ENCODE measurements at places on chromosomes 6 and 20.
A peak's percentile ranks its signal among the peaks of the same experiment; 100 is the strongest.

DNA sequence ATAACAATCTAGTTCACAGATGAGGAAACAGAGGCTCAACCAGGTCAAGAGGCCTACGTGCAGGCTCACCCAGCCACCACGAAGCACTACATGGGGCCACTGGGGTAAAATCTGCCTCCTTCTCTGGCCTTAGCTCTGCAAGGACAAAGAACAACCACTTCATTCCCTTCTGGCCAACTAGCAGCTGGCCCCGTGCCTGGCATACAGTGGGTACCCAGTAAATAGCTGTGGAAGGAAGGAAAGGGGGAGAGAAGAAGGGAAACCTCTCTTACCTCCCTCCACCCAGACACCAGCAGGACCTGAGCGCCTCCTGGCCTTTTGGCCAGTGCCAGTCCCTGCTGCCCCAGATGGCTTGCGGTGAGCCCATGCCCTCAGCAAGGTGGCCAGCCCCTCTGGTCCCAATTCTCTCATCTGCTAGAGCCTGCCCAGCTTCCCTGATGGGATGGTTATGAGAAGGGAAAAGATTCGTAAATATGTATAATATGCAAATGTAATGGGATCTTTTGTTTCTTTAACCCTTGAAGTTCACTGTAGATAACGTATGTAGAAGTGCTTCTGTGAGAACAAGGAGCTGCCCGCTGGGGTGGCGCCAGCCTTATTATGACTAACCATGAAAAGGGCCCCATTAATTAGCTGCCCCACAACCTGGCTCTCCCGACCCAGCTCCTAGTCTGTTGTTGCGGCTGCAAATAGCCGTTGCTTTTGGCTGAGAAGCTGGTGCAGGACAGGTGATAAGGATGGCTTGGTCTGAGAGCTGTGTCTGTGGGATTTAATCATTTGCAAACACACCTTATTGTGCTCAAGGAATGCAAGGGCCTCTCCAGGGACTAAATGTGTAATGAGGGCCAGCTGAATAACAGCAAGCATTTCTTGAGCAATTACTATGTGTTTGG, 62.0 kb downstream of the DLGAP4 start:
- no peaks in the 10 kb centered on the region for H3K4me1 ChIP-seq
- no peaks in the 10 kb centered on the region for H3K27me3 ChIP-seq
- H3K4me3 ChIP-seq, result no peak overlapping the region
- H3K36me3 ChIP-seq, result no peaks in the 10 kb centered on the region
- DNase-seq, result no peak

- H3K4me1 ChIP-seq, result no peaks in the 10 kb centered on the region
- H3K27me3 ChIP-seq, result no peaks in the 10 kb centered on the region
- no peak overlapping the region for H3K4me3 ChIP-seq
- H3K27ac ChIP-seq, result no peak overlapping the region
Observed at GRCh38 chr6:109872968-109873545, 105.1 kb upstream of the GPR6 start.

DNA sequence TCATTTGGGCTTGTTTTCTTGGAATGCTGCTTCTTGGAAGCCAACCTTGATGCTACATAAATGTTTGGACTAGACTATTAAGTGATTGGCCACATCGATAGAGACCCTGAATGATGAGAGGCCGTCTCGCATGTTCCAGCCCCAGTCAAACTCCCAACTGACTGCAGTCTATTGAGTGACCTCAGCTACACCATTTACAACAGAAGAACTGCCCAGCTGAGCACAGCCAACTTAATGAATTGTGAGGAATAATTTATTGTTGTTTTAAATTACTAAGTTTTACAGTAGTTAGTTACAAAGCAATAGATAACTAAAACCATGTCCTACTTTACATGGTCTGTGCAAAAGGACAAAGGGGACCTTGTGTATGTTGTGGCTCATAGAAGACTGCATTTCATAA, 63.0 kb downstream of the PLCB4 start:
- no peak overlapping the region for H3K27ac ChIP-seq
- H3K4me3 ChIP-seq, result no peak overlapping the region
- H3K36me3 ChIP-seq, result no peaks in the 10 kb centered on the region
- no peaks in the 10 kb centered on the region for H3K4me1 ChIP-seq
- no peak for DNase-seq

- no peak for DNase-seq
- H3K36me3 ChIP-seq, result peaks cover 6% of the 10 kb centered on the region
- H3K4me3 ChIP-seq, result no peak overlapping the region
- no peaks in the 10 kb centered on the region for H3K4me1 ChIP-seq
- H3K27me3 ChIP-seq, result no peaks in the 10 kb centered on the region
Observed at GRCh38 chr6:143332153-143332845, 118.2 kb downstream of the ADAT2 start.

DNA sequence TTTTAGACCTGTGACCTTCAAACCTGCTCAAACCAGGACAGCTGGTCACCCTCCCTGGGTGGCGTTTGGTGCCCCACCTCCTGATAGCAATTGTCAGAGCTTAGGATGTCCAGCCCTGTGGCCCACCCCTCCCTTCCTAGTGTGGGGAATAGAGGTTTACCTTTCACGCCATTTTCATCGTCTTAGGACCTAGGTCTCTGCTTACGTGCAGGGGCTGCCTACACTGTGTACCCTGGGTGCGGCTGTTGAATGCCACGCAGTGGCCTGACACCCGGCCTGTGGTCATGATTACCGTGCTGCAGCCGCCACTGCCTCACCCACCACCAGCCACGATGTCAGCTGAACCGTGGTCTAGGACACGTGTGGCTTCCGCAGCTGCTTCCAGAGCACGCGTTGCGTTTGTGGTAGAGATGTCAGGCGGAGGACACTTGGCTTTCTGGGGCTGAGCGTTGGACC, 157.3 kb downstream of the DTNBP1 start:
- H3K4me3 ChIP-seq, result peak overlapping the region; percentile 53
- peak overlapping the region; percentile 33 for H3K27ac ChIP-seq
- H3K4me1 ChIP-seq, result peaks cover 18% of the 10 kb centered on the region
- no peak for DNase-seq
- H3K27me3 ChIP-seq, result no peaks in the 10 kb centered on the region
- H3K36me3 ChIP-seq, result peaks cover 38% of the 10 kb centered on the region

GRCh38 chr20:21102603-21103311, 3.4 kb downstream of the LINC00237 start:
- peak; percentile 64 for DNase-seq
- peak overlapping the region; percentile 26 for H3K4me3 ChIP-seq
- peaks cover 26% of the 10 kb centered on the region for H3K4me1 ChIP-seq
- H3K27me3 ChIP-seq, result peaks cover 44% of the 10 kb centered on the region

DNA sequence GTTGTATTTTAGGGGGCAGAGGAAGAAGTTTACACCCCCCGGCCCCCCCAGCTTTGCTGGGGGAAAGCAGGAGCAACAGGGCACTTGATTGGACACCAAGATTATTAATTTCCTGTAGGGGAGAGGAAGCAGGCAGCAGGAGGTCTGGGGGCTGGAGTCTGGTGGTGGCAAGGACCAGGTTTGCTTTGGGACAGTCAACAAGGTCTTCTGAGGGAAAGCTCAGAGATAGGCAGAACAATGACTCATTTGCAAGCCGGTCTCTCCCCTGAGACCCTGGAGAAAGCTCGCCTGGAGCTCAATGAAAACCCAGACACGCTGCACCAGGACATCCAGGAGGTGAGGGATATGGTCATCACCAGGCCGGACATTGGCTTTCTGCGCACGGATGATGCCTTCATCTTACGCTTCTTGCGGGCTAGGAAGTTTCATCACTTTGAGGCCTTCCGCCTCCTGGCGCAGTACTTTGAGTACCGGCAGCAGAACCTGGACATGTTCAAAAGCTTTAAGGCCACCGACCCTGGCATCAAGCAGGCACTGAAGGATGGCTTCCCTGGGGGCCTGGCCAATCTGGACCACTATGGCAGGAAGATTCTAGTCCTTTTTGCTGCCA, 1.6 kb downstream of the CLVS2 start:
- H3K27ac ChIP-seq, result no peak overlapping the region
- no peak for DNase-seq
- peaks cover 2% of the 10 kb centered on the region for H3K4me1 ChIP-seq
- H3K4me3 ChIP-seq, result no peak overlapping the region

DNA sequence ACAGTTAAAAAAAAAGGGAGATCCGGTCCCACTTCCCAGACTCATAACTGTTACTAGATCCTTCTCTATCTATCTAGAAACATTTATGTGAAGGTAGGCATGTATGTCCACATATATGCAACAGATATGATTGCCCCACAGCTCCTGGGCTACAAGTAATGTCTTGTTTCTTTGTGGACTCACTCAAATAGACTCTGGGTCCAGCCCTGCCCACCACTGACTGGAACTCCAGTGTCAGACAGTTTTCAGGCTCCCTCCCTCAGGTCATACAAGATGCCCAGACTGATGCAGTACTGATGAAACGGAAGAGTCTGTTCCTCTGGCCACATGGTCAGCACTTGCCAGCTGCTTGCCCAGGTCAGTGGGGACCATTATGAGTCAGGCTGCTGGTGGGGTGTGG, 30.8 kb upstream of the IER3 start:
- H3K36me3 ChIP-seq, result no peaks in the 10 kb centered on the region
- no peak overlapping the region for H3K4me3 ChIP-seq
- H3K27me3 ChIP-seq, result no peaks in the 10 kb centered on the region

DNA sequence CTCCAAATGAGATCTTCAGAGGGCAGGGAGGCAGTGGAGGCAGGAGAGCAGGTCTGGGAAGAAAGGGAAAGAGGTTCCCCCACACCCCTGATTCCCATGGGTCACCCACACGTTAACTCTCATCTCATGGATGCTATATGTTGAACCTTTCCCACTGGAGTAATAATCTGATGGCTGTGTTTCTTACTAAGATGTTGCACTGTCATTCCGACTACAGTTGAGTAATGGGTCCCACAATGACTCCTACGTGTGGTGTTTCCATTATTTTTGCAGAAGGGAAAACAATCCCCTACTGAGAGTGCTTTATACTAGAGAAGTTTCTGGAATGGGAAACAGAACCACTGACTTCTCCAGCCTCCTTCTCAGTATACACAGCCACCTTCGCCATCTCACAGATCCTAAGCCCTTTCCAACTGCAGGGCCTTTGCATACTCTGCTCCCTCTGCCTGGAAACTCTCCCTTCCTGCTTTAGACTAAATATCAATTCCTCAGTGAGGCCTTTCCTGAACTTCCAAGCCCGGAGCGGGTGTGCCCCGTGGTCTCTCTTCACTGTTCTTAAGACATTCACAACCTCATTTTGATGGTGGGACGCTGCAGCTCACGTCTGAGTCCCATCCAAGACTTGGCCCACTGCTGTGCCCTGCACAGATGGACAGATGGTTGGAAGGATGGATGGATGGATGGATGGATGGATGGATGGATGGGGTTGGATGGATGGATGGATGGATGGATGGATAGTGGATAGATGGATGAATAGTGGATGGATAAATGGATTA, 238.6 kb upstream of the PMEPA1 start:
- H3K27me3 ChIP-seq, result no peaks in the 10 kb centered on the region
- DNase-seq, result no peak
- no peaks in the 10 kb centered on the region for H3K4me1 ChIP-seq
- H3K36me3 ChIP-seq, result no peaks in the 10 kb centered on the region
- no peak overlapping the region for H3K27ac ChIP-seq
- H3K4me3 ChIP-seq, result no peak overlapping the region

DNA sequence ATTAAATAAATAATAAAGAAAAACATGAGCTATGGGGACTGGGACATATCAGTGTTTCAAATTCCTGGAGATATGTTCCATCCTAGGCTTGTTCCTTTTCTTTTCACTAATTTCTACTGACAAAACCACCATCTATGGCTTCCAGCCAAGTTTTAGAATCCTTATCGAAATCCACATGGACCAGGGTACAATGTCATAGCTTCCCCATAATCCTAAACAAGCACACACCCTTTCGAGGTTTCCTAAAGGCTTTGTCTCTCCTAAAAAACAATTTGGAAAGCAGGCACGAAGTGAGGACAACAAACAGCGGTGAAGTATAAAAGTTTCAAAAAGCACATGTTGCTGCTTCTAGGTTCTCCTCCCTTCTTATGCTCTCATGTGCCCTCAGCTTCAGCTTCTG, 13.3 kb upstream of the DST start:
- no peak overlapping the region for H3K27ac ChIP-seq
- peaks cover 23% of the 10 kb centered on the region for H3K4me1 ChIP-seq
- no peak for DNase-seq
- no peak overlapping the region for H3K4me3 ChIP-seq
- H3K27me3 ChIP-seq, result no peaks in the 10 kb centered on the region
- H3K36me3 ChIP-seq, result no peaks in the 10 kb centered on the region

DNA sequence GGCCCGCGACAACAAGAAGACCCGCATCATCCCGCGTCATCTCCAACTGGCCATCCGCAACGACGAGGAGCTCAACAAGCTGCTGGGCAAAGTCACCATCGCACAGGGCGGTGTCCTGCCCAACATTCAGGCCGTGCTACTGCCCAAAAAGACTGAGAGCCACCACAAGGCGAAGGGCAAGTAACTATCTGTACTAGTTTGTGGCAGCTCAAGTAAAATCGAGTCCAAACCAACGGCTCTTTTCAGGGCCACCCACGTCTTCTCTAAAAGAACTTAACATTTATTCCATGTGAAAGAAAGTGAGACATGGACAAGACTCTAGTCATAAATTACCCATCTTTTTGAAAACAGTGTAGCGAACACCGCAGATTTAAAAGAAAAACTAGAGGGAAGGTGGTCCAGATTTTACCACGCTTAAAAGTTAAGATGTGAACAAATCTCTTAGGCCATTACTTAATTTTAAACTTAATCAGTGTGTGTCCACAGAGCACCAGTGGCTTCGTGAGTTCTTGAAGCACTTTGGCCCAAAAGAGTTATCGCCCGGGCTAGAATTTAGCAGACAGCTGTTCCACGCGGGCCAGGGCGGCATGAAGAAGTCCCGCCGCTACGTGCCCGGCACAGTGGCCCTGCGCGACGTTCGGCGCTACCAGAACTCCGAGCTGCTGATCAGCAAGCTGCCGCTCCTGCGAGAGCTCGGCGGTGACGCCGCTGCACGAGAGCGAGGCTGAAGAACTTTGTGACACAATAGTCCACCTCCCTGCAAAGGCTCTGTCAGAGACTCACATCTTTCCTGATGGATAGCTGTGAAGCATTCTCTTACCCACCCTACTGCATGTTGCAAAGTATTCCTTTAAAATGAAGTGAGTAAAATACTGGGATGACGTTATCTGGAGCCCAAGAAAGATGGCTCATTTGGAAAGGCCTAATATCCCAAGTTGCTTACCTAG, 113.9 kb upstream of the PRSS16 start:
- H3K27me3 ChIP-seq, result no peaks in the 10 kb centered on the region
- H3K27ac ChIP-seq, result peak overlapping the region; percentile 84
- peak; percentile 82 for DNase-seq
- peaks cover 4% of the 10 kb centered on the region for H3K4me1 ChIP-seq
- peak overlapping the region; percentile 69 for H3K4me3 ChIP-seq

GRCh38 chr6:19712012-19712688, 125.0 kb upstream of the ID4 start:
- H3K4me1 ChIP-seq, result no peaks in the 10 kb centered on the region
- H3K27ac ChIP-seq, result peak overlapping the region; percentile 39
- H3K4me3 ChIP-seq, result no peak overlapping the region
- H3K36me3 ChIP-seq, result no peaks in the 10 kb centered on the region
- DNase-seq, result no peak

DNA sequence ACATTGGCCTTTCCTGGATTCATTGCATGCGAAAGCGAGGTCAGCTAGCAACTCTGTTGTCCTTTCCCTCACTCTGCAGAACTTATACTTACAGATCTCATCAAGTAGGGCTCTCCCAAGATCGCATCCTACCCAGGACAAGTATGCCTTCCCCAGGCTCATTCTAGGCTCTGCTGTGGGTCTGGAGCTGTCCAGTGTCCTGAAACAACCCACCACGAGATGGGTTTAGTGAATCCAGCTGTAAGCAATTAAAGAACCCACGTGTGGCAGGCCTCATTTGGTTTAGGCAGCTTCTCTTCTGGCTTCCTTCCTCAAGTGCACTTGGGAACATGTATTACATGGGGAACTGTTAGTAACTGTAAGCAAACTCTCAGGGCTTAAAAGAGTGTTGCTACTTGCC, 406.5 kb upstream of the CHD6 start:
- no peak for DNase-seq
- H3K36me3 ChIP-seq, result no peaks in the 10 kb centered on the region
- H3K4me1 ChIP-seq, result no peaks in the 10 kb centered on the region
- H3K27me3 ChIP-seq, result no peaks in the 10 kb centered on the region
- no peak overlapping the region for H3K4me3 ChIP-seq

Data from ascending aorta (tissue), 2 donors.